ENCODE measurements at places on chromosomes 7 and 10.
A peak's percentile ranks its signal among the peaks of the same experiment; 100 is the strongest.

DNA sequence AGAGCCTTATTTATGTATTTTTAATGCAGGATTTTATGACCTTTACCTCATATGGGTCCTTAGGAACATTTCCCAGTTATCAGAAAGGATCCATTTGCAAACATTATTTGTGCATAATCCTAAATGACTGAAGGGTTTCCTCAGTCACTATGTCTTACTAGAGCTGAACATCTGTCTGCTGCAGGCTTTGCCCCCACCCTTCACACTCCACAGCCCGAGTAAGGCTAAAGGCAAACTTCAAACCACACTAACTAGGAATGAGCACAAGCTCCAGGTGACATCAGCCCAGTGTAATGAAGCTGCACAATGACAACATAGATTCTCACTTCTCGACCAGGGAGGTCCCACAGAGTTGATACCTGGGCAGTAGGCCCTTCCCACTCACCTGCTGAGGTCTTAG, 491.3 kb upstream of the MKI67 start:
- no peak for DNase-seq

DNA sequence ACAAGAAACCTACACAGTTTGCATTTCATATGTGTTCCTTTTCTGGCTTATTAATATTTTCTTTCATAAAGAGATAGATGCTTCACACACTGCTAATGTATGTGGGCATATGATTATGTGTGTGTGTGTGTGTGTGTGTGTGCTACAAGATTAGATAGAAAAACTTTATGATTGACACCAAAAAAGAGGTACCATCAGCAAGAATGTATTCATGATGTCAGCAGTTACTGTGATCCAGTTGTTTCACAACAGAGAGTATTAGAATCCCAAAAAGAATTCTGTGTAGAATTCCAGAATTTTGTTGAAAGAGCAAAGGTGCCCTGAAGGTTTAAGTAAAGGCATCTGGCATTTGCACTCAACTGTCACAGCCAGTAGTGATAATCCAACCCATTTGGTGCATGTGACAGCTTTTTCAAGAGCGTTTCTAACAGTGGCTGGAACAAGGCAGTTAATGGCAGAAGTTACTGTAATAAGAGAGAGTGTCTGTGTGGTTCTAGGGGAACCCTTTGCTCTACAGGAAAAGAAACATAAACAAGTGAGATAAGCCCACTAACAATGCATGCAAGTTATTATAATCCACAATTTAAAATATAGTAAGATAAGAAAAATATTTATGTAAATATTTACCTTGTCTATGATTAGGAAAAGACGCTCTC, 16.6 kb downstream of the RELN start:
- no peak for DNase-seq

GRCh38 chr10:29712108-29712507, 77.3 kb upstream of the SVIL start:
- DNase-seq = no peak

DNA sequence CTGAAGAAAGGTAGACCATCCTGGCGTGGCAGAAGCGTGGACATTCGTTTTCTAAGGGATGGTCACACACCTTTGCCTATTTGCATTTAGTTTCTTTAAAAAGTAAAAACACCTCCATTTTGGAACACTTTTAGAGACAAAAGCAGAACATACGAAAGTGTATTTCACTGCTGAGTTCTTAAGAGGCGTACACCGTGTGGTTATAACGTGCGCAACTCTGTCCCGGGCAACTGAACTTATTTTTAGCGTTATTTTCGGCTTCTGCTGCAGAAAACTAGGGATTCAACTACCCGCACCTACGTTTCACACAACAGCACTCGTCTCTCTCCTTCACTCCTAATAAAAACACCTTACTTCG, 557 bp upstream of the LSM8 start:
- DNase-seq = no peak

GRCh38 chr7:140676306-140676705, 3.6 kb downstream of the ADCK2 start:
- DNase-seq = no peak

DNA sequence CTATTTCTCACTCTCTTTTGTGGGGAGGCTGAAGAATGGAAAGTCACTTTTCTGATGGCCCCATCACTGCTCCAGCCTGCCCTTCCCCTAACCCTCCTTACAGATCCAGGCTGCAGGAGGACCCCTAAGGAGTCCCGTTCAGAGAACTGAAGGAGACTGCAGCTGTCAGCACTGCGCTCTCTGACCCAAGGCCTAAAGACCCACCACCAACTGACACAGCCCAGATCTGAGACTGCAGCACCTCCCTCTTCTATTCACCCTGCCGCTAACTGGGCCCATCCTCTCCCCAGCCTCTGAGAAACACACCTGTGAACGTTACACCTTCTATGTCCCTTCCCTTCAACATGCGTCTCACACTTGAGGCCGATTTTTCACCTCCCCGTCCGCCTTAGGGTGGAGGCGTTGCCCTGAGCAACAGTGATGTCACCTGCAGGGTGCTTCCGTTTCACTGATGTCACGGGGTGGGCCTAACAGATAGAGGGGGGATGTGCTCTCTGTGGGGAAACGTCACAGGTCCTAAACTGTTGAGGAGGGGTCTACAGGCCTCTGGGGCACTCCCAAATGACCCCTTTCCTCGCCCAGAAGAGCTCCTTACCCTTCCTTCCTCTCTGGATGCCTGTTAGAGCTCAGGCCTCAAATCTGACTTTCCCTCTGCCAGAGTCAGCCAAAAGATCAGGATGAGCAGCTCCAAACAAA, 5.1 kb downstream of the ITPRIP start:
- DNase-seq = peak; percentile 45

- no peak for DNase-seq
Measured at GRCh38 chr7:7639421-7639820, 1.1 kb upstream of the UMAD1 start.

DNA sequence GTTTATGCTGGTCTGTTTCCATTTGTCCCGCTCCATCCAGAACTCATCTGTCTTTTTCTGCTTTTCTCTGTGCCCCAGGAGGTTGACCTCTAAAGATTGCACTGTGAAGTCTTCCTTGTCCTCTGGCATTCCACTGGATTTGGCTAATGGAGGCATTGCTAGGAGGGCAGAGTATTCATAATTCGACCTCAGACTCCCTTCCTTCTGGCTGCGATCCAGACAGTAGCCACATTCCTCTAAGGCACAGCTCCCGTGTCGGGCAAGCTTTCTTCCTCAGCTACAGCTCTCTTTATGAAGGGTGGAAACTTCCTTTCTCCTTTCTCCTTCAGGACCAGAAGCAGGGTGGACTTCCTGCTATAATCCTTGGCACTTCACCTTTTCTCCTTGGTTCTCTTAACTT, 175.9 kb downstream of the BAMBI start:
- DNase-seq = no peak

GRCh38 chr7:20441991-20442441, 111.3 kb downstream of the ITGB8 start:
- no peak for DNase-seq

DNA sequence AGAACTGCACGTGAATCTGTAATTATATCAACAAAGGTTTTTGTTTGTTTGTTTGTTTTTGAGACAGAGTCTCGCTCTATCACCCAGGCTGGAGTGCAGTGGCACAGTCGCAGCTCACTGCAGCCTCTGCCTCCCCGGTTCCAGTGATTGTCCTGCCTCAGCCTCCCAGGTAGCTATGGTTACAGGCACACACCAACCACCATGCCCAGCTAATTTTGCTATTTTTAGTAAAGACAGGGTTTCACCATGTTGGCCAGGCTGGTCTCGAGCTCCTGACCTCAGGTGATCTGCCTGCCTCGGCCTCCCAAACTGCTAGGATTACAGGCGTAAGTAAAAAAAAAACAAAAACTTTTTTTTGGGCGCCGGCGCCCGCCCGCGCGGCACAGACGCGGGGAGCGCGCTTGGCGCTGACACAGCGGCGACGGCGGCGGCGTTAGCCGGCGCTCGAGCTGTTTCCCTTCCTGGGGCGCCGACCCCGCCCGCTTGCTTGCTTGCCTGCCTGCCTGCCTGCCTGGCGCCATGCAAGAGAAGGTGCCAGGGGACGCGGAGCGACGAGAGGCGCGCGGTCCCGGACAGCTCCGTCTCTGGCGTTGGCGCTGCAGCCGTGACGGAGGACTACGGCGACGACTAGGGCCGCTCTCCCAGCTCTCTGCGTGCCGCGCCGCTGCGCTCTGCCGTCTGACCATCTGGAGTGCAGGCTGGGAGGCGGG, 171.4 kb upstream of the NUPR2 start:
- DNase-seq = peak; percentile 2

GRCh38 chr7:27929127-27929526, 189.2 kb downstream of the TAX1BP1 start:
- no peak for DNase-seq

- no peak for DNase-seq
Measured at GRCh38 chr7:1598286-1598685, 28.5 kb upstream of the PSMG3 start.

GRCh38 chr7:143416565-143417149, 8.0 kb upstream of the EPHA1 start:
- DNase-seq = no peak
